AML-193 (cell line): ENCODE measurements at places on chromosomes 2 and 18.
A peak's percentile ranks its signal among the peaks of the same experiment; 100 is the strongest.

DNA sequence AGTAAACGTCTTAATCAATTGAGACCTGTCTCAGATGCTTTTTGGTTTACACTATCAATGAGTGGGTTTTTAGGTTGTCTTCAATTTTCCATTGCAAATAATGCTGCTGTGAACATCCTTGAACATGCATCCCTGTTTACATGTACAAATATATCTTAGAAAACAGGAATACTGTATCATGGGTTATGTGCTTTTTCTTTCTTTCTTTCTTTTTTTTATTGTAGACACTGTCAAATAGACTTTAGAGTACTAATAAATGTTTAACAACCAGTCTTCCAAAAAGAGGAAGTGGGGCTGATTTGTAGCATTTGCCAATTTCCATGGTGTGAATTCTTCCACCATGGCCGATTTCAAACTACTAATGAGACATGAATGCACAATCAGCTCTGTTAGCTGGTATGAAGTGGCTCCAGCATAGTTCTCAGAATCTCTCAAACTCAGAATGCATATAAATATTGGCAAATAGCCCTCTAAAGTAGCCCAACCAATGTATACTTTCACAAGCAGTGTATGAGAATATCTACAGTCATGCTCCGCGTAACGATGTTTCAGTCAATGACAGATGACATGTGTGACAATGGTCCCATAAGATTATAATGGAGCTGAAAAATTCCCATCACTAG lies 50.3 kb upstream of the B3GNT2 start:
- DNase-seq, result peak; percentile 44

DNA sequence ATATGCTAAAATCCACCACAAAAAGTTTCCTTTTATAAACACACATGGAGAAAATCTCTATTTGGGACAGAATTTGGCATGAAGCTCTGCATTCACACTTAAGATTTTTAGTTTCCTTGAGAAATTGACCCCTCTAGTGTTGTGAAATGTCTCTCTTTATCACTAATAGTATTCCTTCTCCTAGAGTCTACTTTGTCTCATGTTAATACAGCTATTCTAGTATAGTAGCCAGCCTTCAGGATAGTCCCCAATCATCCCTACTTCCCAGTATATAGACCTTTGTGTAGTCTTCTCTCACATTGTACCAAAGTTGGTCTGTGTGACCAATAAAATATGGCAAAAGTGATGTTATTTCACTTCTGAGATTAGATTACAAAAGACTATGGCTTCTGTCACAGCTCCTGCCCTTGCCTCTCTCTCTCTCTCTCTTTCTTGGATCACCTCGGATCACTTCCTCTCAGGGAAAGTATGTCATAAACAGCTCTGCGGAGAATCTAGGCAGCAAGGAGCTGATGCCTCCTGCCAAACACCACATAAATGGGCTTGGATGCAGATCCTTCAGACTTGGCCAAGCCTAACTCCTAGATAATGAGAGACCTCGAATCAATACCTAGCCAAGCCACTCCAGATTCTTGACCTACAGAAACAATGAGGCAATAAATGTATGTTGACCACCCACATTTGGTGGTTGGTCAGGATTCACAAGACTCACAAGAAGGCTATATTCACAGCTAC lies 59.7 kb upstream of the NABP1 start:
- DNase-seq, result no peak

GRCh38 chr2:239548965-239549595 lies 148.3 kb upstream of the HDAC4 start:
- no peak for DNase-seq

DNA sequence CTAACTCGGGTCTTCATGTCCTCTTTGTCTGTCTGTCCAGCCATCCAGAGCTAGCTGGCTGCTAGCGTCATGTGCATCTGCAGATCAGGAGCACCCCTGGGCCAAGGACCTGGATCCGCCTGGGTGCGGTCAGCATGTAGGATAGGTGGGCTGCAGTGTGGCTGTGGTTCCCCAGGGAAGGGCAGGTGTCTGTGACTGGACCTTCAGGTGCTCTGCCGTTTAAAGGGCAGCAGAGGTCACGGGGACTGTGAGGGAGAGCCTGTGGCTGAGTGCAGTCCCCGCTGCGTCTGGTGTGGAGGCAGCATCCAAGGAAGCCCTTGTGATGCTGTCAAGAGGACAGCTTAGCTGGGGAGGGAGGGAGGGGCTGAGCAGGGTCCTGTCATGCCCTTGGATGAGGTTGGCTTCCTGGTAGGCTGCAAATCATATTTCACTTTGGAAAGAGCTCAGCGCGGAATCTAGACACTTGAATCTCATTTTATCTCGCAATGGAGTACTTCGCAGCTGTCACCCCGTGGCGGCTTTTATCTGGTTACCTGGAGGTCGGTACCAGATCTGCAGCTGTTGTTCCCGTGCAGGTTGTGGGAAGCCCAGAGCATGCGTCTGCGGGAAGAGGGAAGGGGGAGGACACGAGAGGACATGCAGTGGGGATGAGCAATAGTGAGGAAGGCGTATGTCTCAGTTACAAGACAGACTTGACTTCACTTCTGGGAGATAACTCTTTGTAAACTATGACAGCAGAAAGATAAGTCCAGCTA lies 5.9 kb upstream of the RALB start:
- DNase-seq, result no peak

GRCh38 chr2:44559108-44559507 lies 197.4 kb downstream of the CAMKMT start:
- DNase-seq, result no peak

GRCh38 chr2:105797298-105797819 lies 52.6 kb downstream of the NCK2 start:
- DNase-seq, result peak; percentile 90

- no peak for DNase-seq
These were observed 31.4 kb downstream of the KCNJ13 start for GRCh38 chr2:232744963-232745362.

DNA sequence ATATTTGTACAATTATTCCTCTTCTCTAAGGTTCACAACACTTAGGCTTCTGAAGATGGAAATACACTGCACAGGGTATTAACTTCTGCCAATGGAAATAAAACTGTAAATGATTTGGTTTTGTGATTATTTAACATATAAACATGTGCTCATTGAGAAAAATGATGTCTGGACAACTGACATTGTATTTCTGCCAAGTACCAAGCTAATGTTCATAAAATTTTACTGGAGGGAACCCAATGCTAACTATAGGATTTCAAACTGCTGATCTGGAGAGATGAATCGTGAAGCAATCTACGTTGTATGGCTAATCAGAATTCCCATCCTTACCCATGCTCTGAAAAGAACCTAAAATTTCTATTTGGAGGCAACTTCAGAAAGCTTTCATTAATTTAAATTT lies 279.7 kb downstream of the NRXN1 start:
- no peak for DNase-seq

- no peak for DNase-seq
These were observed 401.8 kb downstream of the KCNJ3 start for GRCh38 chr2:155100261-155100660.

DNA sequence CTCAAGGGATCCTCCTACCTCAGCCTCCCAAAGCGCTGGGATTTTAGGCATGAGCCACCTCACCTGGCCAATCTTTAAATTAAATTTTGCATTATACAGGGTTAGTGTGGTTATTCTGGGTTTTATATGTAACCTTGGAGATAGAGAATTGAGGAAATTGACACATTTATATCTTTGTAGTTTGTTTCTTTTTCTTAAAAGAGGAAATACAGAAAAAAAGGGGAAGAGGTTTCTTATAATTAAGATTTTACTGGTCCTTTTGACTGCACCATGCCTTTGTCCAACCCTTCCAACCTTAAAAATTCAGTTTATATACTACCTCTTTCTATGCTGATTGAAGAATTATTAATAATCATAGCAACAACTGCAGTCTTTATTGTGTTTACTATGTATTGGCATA lies 210.1 kb upstream of the STON1 start:
- DNase-seq, result peak; percentile 91

- DNase-seq, result no peak
These were observed 33.9 kb downstream of the PPP3R1 start for GRCh38 chr2:68218343-68218901.

- DNase-seq, result no peak
These were observed 213.7 kb upstream of the RAB6C start for GRCh38 chr2:129765678-129766351.

- DNase-seq, result no peak
These were observed 44.1 kb upstream of the HDAC4 start for GRCh38 chr2:239444626-239445577.

- no peak for DNase-seq
These were observed 134.7 kb downstream of the LYPD6B start for GRCh38 chr2:149173220-149173619.

GRCh38 chr2:47771211-47771610 lies 11.7 kb upstream of the MSH6 start:
- no peak for DNase-seq

DNA sequence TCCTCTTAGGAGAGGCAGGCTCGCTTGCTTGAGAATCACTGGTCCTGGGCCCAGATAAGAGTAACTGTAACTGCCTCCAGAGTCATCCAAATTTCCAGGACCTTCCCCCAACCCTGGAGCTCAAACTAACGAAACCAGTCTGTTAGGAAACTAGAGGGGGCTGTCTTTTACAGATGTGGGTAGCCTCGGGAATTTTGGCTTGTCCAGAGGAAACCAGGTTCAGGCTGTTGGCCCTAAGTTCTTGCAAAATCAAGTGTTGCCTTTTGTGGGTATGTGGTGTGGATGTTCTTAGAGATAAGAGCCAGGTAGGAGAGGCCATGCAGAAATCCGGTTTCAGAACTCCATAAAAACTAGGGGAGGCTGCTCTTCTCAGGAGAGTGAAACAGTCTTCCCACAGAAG lies 125.0 kb upstream of the DLX2 start:
- DNase-seq, result no peak

DNA sequence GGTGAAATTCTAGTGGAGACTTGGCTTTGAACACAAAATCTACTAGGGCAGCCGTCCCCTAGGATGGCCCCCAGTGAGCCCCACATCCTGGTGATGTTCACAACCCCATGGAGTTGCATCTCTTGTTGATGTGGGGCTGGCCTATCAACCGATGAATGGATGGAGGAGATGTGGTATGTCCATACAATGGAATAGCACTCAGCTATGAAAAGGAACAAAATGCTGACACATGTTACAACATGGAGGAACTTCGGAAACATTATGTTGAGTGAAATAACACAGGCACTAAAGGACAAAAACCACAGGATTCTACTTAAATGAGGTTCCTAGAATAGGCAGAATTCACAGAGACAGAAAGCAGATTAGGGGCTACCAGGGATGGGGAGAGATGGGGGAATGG lies 80.1 kb upstream of the ASAP2 start:
- DNase-seq, result no peak

DNA sequence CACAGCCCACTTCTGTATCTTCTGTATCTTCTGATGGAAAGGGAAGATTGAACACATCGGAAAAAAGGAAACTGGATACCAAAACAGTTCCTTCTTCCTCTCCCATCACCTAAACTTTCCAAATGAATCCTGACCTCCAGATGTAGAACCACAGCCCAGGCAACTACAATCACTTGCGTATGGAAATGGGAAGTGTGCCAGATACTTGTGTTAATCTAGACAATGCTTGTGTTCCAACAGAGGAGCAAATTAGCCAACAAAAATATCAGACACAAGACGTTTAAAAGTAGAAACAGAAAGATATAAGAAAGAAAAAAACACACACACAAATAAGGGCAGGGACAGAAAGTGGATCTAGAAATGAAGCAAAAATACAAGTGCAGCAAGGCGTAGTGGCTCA lies 31.4 kb upstream of the DUSP2 start:
- no peak for DNase-seq

DNA sequence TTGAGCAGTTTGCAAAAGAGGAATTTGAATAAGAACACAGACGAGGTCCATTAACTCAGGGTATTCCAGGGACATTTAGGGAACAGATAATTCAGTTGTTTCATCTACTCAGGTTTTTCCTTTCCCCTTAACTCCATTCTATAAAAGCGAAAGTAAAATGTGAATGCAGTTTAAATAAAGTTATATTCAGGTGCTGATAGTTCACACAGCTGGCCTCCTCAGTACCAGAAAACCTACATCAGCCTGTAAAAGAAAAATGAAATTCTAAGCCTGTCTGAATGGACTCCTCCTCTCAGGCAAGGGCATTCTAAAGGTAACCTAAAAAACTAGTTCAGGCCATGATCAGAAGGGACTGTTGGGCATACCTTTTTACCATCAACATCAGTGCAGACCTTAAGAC lies 873.8 kb downstream of the SUCLG1 start:
- DNase-seq, result no peak

- DNase-seq, result no peak
These were observed 55.9 kb downstream of the FEZ2 start for GRCh38 chr2:36541891-36542595.

- DNase-seq, result no peak
These were observed 51.8 kb downstream of the COL5A2 start for GRCh38 chr2:189127756-189128155.

- peak; percentile 9 for DNase-seq
These were observed 67.6 kb downstream of the NEURL3 start for GRCh38 chr2:96437512-96437911.

- DNase-seq, result no peak
These were observed 147.2 kb upstream of the HAAO start for GRCh38 chr2:42939411-42940206.

DNA sequence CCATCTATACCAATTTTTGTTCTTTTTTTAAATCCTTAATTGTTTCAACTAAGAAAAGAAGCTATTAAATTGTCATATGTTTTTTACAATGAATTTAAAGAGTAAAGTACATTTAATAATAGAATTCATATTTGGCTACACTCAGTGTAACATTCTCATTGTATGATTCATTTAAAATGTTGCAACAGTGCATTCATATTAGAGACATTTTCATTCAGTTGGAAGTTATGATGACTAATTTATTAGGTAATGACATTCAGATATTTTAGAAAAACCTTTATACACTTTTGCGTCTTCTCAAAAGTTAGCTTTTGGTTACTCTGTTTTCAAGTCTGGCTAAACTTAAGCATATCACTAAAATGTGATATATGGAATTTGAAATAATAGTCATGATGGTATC lies 887.5 kb upstream of the NRXN1 start:
- no peak for DNase-seq

- no peak for DNase-seq
These were observed 3.0 kb downstream of the SIX2 start for GRCh38 chr2:45006041-45006941.

DNA sequence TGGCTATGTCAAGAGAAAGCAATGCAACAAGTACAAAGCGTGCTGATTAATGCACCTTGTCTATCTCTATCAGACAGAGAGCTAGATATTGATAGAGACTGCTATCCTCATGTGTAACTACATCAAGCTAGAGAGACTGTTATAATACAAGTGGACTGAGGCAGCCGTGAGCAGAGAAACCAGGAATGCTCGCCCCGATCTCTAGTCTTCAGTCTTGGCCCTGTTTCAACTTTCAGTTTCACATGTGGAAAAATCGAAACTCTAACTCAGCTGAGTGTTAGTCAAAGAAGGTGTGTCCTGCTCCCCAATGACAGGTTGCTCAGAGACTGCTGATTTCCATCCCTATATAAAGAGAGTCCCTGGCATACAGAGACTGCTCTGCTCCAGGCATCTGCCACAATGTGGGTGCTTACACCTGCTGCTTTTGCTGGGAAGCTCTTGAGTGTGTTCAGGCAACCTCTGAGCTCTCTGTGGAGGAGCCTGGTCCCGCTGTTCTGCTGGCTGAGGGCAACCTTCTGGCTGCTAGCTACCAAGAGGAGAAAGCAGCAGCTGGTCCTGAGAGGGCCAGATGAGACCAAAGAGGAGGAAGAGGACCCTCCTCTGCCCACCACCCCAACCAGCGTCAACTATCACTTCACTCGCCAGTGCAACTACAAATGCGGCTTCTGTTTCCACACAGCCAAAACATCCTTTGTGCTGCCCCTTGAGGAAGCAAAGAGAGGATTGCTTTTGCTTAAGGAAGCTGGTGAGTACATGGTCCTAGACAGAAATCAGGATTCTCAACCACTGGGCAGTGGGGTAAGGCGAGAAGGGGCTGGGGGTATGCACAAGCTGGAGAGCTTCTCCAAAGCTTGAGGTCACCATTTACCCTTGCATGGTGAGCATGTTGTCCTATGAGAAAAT lies at the start of gene RSAD2:
Gene RSAD2, plus strand, starts transcription at position 376 of the 903 bp plus-strand sequence. Its CDS starts 24 bp downstream, at position 400.
- peak; percentile 19 for DNase-seq
